Left ventricle myocardium superior (tissue), 1 donor: ENCODE measurements at places on chromosomes 11 and 22. TPM values are rescaled to one million over a fixed set of nuclear protein-coding genes. Genes with fewer than 3 reads are reported as not detected.
A peak's percentile ranks its signal among the peaks of the same experiment; 100 is the strongest.

LGR4 gene
- 43.5 TPM for total RNA-seq

DNA sequence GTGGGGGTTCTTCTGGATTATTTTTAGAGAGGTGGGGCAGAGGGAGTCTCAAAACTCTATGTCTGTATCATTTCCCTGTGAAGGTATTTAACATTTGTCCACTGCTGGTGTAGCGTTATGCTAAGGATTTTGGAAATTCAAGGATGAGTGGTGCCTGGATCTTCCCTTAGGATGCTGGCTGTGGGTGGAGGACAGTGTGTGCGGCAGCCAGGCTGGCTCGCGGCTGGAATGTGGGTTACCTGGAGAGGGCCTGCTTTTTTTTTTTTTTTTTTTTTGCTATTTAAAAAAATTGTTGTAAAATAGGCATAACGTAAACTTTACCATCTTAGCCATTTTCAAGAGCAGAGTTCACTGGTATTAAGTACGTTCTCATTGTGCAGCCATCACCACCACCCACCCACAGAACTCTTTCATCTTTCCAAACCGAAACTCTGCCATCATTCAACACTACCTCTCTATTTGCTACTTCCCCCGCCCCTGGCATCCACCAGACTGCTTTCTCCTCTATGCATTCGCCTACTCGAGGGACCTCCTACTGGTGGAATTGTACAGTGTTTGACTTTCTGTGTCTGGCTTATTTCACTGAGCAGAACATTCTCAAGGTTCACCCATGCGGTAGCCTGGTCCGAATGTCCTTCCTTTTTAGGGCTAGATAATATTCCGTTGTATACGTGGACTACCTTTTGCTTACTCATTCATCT lies 67.1 kb downstream of the PARVB start:
- no peak for DNase-seq

DNA sequence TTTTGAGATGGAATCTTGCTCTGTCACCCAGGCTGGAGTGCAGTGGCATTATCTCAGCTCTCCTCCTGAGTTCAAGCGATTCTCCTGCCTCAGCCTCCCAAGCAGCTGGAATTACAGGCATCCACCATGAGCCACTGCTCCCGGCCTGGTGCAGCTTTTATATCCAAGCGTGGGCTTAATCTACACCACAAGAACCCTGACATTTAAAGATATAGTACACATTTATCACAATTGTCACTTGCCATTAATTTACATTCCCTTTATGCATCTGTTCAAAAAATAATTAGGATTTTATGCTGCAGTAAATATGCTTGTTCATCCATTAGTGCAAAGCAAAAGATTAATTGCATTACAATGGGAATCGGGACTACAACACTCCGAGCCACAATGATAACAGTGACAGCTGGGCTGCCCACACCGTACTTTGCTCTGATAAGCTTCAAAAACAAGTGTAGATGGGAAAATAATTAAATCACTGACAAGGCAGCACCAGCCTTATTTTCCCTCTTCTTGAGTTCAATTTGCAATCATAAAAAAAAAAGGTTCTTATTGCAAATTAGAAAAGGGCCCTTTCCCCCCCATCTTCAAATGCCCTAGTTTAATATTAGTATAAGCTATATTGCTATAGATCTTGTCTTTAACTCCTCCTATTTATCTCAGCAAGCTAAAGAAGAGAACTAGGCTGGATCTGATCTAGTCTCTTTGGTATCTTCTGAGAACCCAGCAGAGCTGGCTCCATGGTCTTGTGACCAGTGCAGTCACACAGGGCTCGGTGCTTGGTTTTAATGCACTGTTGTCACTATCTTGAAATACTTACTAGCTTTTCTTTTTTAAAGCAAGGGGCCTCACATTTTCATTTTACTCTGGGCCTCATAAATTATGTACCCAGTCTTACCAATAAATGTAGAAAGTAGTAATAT lies 206.2 kb upstream of the LRRC4C start:
- no peak for DNase-seq

DNA sequence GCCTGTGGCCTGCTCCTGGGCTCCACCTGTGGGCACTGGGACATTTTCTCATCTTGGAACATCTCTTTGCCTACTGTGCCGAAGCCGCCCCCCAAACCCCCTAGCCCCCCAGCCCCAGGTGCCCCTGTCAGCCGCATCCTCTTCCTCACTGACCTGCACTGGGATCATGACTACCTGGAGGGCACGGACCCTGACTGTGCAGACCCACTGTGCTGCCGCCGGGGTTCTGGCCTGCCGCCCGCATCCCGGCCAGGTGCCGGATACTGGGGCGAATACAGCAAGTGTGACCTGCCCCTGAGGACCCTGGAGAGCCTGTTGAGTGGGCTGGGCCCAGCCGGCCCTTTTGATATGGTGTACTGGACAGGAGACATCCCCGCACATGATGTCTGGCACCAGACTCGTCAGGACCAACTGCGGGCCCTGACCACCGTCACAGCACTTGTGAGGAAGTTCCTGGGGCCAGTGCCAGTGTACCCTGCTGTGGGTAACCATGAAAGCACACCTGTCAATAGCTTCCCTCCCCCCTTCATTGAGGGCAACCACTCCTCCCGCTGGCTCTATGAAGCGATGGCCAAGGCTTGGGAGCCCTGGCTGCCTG lies 1.4 kb downstream of the SMPD1 start:
- DNase-seq: peak; percentile 37

DNA sequence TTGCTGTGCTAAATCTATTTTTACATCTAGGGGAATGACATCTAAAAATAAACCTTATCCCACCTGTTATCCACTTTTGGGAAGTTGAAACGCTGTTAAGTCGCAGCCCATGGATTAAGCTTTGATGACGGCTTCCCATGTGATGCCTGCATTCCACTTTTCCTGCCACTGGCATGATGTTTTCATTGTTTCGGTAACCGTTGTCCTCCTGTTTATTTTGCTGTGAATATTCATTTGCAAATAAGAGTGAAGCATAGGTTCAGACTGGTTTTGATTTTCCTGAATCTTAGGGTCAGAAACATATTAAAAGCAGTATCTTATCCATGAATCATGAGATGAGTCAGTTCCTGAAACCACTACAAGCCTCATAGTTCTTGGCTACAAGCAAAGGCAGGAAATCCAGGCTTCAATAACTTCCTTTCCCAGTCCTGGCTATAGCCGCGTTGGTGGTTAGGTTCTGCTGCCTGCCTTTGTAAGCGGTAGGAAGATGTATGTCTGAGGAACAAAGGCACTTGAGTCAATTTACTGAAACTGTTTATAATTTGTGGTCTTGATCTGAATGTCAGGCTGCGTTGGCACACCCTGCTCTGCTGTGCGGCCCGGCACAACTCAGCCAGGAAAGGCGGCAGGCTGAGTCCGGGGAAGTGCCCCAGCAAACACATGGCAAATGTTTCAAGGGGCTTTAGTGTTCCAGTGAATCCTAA lies 19.4 kb downstream of the TEAD1 start:
- DNase-seq: peak; percentile 60
